ENCODE measurements at places on chromosomes 16 and 17. TPM values are rescaled to one million over a fixed set of nuclear protein-coding genes. Genes with fewer than 3 reads are reported as not detected.

- no peak for DNase-seq
Observed at GRCh38 chr16:81437865-81438264, 6.7 kb upstream of the CMIP start.

DNA sequence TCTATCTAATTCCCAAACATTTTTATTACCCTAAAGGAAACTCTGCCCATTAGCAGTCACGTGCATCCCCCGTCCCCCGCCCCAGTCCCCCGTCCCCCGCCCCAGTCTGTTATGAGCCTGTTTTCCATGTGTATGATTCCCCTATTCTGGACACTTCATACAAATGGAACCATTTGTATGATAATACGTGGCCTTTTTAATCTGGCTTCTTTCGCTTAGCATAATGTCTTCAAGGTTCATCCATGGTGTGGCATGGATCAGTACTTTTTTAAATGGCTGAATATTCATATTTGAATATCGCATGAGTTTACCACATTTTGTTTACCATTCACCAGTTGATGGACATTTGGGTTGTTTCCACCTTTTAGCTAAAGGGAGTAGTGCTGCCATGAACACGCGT, 49.5 kb downstream of the DNAH2 start:
- no peak for DNase-seq

GRCh38 chr17:78322858-78323455, 36.9 kb downstream of the SOCS3 start:
- DNase-seq = peak; percentile 86

GRCh38 chr17:74864297-74864865, 4.7 kb upstream of the GRIN2C start:
- DNase-seq = no peak

The RCVRN gene
- total RNA-seq = 0.30 TPM

The APOH gene
- not detected for total RNA-seq

The KRT17 gene
- not detected for total RNA-seq
